ENCODE measurements at places on chromosomes 11 and 22.

GRCh38 chr11:134538742-134539141 is 126.7 kb upstream of the B3GAT1 start:
- H3K4me1 ChIP-seq, result no peaks in the 10 kb centered on the region
- H3K27me3 ChIP-seq, result no peaks in the 10 kb centered on the region
- no peaks in the 10 kb centered on the region for H3K36me3 ChIP-seq
- no peak overlapping the region for H3K4me3 ChIP-seq
- no peak overlapping the region for H3K27ac ChIP-seq

- DNase-seq, result peak; percentile 77
- peak overlapping the region; percentile 77 for H3K27ac ChIP-seq
- H3K36me3 ChIP-seq, result no peaks in the 10 kb centered on the region
- H3K4me1 ChIP-seq, result peaks cover 44% of the 10 kb centered on the region
Measured at GRCh38 chr11:76629116-76629852, 41.3 kb downstream of the LRRC32 start.

GRCh38 chr22:22814666-22815396 is 72.8 kb upstream of the IGLL5 start:
- H3K4me3 ChIP-seq, result no peak overlapping the region
- H3K27me3 ChIP-seq, result no peaks in the 10 kb centered on the region
- DNase-seq, result no peak
- H3K4me1 ChIP-seq, result peaks cover 58% of the 10 kb centered on the region
- H3K36me3 ChIP-seq, result no peaks in the 10 kb centered on the region

DNA sequence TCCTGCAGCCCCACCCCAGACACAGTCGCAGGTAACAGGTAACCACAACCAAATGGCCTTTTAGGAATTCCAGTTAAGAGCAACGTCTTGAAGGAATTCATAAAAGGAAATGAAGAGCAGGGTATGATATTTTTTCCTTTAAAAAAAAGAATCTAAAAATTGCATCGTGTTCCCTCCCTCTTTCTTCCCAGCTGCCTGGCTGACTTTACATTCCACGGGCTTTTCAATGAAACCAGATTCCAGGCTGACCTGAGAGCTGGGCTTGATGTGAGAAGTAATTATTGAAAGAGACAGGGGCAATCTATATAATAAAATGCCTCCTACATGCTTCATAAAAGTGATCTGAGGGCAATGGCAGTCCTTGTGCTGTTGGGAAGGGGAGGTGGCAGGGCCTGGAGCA is 57.3 kb upstream of the EIF3D start:
- DNase-seq, result no peak
- H3K27me3 ChIP-seq, result no peaks in the 10 kb centered on the region
- no peak overlapping the region for H3K4me3 ChIP-seq
- no peaks in the 10 kb centered on the region for H3K4me1 ChIP-seq

- no peaks in the 10 kb centered on the region for H3K36me3 ChIP-seq
- no peak overlapping the region for H3K4me3 ChIP-seq
- H3K4me1 ChIP-seq, result no peaks in the 10 kb centered on the region
Measured at GRCh38 chr11:94669023-94669422, 99.1 kb upstream of the AMOTL1 start.

DNA sequence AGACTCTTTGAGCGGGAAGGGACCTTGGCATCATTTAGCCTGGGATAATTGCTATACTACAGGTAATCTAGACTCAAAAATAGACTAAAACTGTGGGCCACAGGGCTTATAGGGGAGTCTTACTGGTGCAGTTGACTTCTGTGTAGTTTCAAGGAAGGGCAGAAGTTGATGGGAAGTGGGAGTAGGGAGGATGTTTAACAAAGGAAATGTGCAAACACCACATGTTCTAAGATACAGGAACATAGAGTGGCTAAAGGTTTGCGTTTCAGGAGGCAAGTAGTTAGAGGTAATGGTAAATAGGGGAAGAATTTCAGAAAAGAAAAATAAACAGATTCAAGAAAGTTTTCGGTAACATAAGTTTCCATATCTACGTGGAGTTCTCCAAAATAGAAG is 14.4 kb upstream of the SORL1 start:
- no peak overlapping the region for H3K27ac ChIP-seq
- no peak for DNase-seq
- H3K36me3 ChIP-seq, result no peaks in the 10 kb centered on the region
- H3K4me1 ChIP-seq, result no peaks in the 10 kb centered on the region

DNA sequence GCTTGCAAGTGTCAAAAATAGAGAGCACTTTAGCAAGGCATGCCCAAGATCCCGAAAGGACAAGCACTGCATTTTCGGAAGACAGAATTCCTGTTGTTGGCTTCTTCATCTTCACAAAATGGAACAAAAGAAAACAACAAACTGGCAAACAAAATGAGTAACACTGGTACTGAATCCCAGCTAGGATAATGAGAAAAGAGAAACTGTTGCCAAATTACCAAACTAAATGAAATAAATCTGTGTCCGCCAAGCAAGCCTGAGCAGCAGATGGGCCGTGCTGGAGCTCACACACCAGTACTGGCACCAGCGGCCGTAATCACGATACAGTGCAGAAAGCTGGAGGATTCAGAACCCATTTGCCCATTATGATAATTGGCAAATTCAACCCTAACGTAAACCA is 30.6 kb downstream of the TUB start:
- H3K27ac ChIP-seq, result no peak overlapping the region
- no peaks in the 10 kb centered on the region for H3K27me3 ChIP-seq
- no peak for DNase-seq
- no peaks in the 10 kb centered on the region for H3K4me1 ChIP-seq
- no peak overlapping the region for H3K4me3 ChIP-seq

GRCh38 chr11:43944761-43945311 is 2.4 kb downstream of the C11orf96 start:
- H3K27ac ChIP-seq, result no peak overlapping the region
- no peaks in the 10 kb centered on the region for H3K36me3 ChIP-seq
- H3K4me3 ChIP-seq, result no peak overlapping the region
- H3K27me3 ChIP-seq, result peaks cover 15% of the 10 kb centered on the region
- H3K4me1 ChIP-seq, result peaks cover 24% of the 10 kb centered on the region

Measured in CD4-positive, CD25-positive, alpha-beta regulatory T cell (primary cell).